Thoracic aorta (tissue), 2 donors: ENCODE measurements at places on chromosomes 7 and 10. TPM values are rescaled to one million over a fixed set of nuclear protein-coding genes. Genes with fewer than 3 reads are reported as not detected.

UPK3B gene
- 5.1 TPM for total RNA-seq

WDR11 gene
- 51.3 TPM for total RNA-seq

TMEM26 gene
- total RNA-seq = 0.27 TPM

UPF2 gene
- 26.0 TPM for total RNA-seq

DNA sequence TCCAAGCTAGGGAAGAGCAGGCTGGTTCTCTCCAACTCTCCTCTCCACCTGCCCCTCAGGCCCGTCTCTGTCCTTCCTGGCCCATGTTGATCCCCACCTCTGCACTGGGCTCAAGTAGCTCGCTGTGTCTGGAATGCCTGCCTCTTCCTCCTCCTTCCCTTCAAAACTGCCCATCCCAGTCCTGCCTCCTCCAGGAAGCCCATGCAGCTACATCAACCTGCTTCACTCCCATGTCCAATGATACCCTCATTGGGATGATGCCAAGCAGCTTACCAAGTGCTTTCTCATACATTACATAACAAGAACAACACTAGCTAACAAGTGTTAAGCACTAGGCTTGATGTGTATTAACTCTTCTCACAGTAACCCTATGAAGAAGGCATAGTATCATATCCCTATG lies 8.2 kb downstream of the ASB10 start:
- peaks cover 7% of the 10 kb centered on the region for H3K4me1 ChIP-seq
- no peak overlapping the region for H3K27ac ChIP-seq
- no peaks in the 10 kb centered on the region for H3K36me3 ChIP-seq
- peaks cover 4% of the 10 kb centered on the region for H3K27me3 ChIP-seq

- H3K27me3 ChIP-seq = no peaks in the 10 kb centered on the region
- no peak for DNase-seq
- peaks cover 39% of the 10 kb centered on the region for H3K4me1 ChIP-seq
- no peak overlapping the region for H3K27ac ChIP-seq
Measured at GRCh38 chr7:155660758-155661093, 16.3 kb downstream of the RBM33 start.

- H3K27me3 ChIP-seq = no peaks in the 10 kb centered on the region
- no peak overlapping the region for H3K4me3 ChIP-seq
Measured at GRCh38 chr7:42315631-42316030, 78.6 kb upstream of the GLI3 start.

DNA sequence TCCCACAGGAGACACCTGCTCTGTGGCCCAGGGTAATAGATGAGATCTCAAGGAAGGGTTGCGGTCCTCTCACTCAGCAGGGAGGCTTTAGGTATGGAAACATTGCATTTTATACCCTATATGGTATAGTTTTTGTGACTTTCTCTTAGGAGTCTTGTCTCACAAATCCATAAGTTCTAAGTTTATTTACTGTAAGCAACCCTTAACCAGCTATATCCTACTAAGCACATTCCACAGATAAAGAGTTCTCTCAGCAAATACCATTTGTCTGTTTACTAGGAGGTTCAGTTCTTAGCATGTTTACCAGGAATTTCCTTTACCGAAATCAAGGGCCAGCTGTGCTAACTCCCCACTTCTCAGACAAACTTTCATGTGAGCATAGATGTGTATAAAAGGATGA lies 66.9 kb downstream of the ANLN start:
- DNase-seq = no peak
- H3K4me3 ChIP-seq = no peak overlapping the region
- no peaks in the 10 kb centered on the region for H3K36me3 ChIP-seq
- H3K27ac ChIP-seq = no peak overlapping the region
- H3K27me3 ChIP-seq = no peaks in the 10 kb centered on the region
- no peaks in the 10 kb centered on the region for H3K4me1 ChIP-seq

- H3K27ac ChIP-seq = peak overlapping the region; percentile 39
- peaks cover 8% of the 10 kb centered on the region for H3K4me1 ChIP-seq
- DNase-seq = peak; percentile 57
- no peaks in the 10 kb centered on the region for H3K27me3 ChIP-seq
Measured at GRCh38 chr10:30510184-30510931, 76.4 kb downstream of the MAP3K8 start.

GRCh38 chr10:89805599-89806013 lies 104.2 kb downstream of the KIF20B start:
- no peak for DNase-seq
- H3K4me1 ChIP-seq = no peaks in the 10 kb centered on the region
- H3K36me3 ChIP-seq = no peaks in the 10 kb centered on the region
- no peaks in the 10 kb centered on the region for H3K27me3 ChIP-seq

DNA sequence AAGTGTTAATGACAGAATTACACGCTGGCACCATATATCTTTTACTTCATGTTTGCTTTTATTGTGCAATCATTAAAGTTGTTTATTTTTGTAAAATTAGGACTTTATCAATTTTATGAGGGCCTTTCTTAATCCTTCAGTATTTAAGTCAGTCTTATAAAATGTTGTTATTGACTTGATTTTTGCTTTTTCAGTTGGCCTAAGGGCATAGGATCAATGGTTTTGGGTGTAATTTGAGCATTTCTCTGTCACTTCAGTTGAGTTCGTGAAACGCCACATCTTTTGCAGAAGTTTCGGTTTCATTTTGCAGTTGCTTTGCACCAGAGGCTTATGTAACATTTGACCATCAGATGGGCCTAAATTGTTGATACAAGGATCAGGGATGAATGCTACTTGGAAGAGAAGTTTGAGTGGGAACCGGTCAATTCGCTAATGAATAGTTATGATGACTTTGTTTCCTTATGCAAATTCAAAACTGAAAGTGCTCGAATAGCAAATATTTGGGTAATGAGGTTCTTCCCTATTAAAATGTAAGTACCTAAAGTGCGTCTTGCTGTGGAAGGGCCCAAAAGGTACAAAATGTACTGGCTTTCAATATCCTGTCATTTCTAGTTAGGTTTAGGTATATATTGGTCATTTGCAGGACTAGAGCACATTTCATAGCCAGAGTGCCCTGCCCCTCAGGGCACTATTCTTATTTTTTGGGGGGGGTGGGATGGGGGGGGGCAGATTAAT lies 340.9 kb downstream of the LRMDA start:
- H3K4me1 ChIP-seq = peaks cover 47% of the 10 kb centered on the region
- DNase-seq = no peak
- H3K27ac ChIP-seq = no peak overlapping the region
- no peaks in the 10 kb centered on the region for H3K36me3 ChIP-seq
- H3K4me3 ChIP-seq = peak overlapping the region; percentile 56

DNA sequence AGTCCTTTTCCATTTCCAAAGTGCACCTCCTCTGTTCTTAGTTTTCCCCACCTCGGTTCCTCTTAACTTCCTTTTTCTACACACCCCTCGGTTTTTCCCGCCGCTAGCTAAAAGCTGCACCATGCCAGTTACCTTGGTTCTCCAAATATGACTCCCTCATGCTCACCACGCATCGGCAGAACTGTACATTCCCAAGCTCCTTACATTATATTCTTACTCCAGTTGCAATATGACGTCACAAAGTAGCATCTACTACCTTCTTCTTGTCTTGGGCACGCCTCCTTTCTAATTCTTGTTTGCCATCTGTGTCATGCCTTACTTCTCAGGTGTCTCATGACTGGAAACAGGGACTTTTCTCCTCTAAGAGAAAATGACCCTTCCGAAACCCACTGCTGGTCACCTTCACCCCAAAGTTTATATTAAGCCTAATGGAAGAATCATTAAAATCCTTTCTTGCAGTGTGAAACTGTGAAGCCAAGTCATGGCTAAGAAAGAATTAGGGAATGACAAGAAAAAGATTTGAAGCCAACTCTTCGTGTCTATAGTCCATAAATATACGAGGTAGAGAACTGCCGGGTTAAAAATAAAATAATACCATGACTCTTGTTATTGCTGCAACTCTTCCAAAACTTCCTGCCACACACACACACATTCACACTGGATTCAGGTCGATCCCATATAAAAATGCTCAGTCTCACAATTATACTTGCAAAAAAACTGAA lies 1.7 kb downstream of the ESYT2 start:
- H3K27ac ChIP-seq = peak overlapping the region; percentile 97
- no peaks in the 10 kb centered on the region for H3K27me3 ChIP-seq
- H3K4me3 ChIP-seq = peak overlapping the region; percentile 99
- no peak for DNase-seq

- no peaks in the 10 kb centered on the region for H3K36me3 ChIP-seq
- peak overlapping the region; percentile 56 for H3K27ac ChIP-seq
- H3K4me3 ChIP-seq = peak overlapping the region; percentile 39
- H3K4me1 ChIP-seq = peaks cover 16% of the 10 kb centered on the region
- H3K27me3 ChIP-seq = no peaks in the 10 kb centered on the region
Measured at GRCh38 chr10:624605-625332, 64.7 kb downstream of the DIP2C start.
